Heart left ventricle (tissue), 16 donors: ENCODE measurements at places on chromosomes 6 and 20. TPM values are rescaled to one million over a fixed set of nuclear protein-coding genes. Genes with fewer than 3 reads are reported as not detected.

- no peak for DNase-seq
- no peak overlapping the region for H3K27ac ChIP-seq
- no peaks in the 10 kb centered on the region for H3K27me3 ChIP-seq
- no peak overlapping the region for H3K4me3 ChIP-seq
Observed at GRCh38 chr6:166760288-166760687, 133.2 kb upstream of the RPS6KA2 start.

- no peak overlapping the region for H3K27ac ChIP-seq
- H3K4me1 ChIP-seq, result peaks cover 4% of the 10 kb centered on the region
- H3K27me3 ChIP-seq, result peaks cover 11% of the 10 kb centered on the region
- H3K36me3 ChIP-seq, result no peaks in the 10 kb centered on the region
Observed at GRCh38 chr6:2531426-2532215, 219.1 kb downstream of the MYLK4 start.

DNA sequence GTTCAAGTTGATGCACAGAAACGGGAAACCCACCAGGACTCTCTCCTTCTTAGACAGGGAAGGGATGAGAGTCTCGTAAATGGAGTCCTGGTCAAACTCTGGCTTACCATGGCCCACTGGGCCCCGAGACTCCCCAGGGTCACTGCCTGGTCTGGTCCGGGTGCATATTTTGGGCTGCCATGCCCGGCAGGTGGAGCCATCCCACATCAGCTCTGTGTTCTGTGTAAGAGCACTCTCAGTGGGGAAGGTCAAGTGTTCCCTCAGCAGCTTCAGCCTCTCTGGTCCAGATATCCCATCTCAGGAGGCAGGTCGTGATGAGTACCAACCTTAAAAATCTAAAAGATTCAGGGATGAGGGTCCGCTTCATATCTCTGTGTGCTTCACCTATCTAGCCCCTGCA lies 138.8 kb downstream of the EDN3 start:
- H3K27me3 ChIP-seq, result peaks cover 11% of the 10 kb centered on the region
- H3K27ac ChIP-seq, result no peak overlapping the region
- DNase-seq, result no peak

GRCh38 chr6:143642403-143642802 lies 35.4 kb upstream of the PHACTR2 start:
- no peak overlapping the region for H3K27ac ChIP-seq
- DNase-seq, result no peak
- H3K36me3 ChIP-seq, result no peaks in the 10 kb centered on the region
- no peaks in the 10 kb centered on the region for H3K27me3 ChIP-seq
- H3K4me1 ChIP-seq, result no peaks in the 10 kb centered on the region

- DNase-seq, result no peak
- no peaks in the 10 kb centered on the region for H3K27me3 ChIP-seq
Observed at GRCh38 chr20:35451295-35451694, 4.1 kb upstream of the CEP250 start.

GRCh38 chr20:52405417-52405816 lies 213.8 kb upstream of the ZFP64 start:
- H3K27ac ChIP-seq, result no peak overlapping the region
- DNase-seq, result no peak
- H3K36me3 ChIP-seq, result no peaks in the 10 kb centered on the region
- H3K27me3 ChIP-seq, result no peaks in the 10 kb centered on the region

TMEM30A gene
- total RNA-seq, result 46.2 TPM

PRDM13 gene
- not detected for total RNA-seq

CHD6 gene
- total RNA-seq, result 41.4 TPM

IDH3B gene
- 143 TPM for total RNA-seq

EYA2 gene
- total RNA-seq, result 4.2 TPM
